NCI-H748 treated with DMSO at 0.1 percent for 48 hours (cell line): ENCODE measurements at places on chromosomes 16 and 17.

DNA sequence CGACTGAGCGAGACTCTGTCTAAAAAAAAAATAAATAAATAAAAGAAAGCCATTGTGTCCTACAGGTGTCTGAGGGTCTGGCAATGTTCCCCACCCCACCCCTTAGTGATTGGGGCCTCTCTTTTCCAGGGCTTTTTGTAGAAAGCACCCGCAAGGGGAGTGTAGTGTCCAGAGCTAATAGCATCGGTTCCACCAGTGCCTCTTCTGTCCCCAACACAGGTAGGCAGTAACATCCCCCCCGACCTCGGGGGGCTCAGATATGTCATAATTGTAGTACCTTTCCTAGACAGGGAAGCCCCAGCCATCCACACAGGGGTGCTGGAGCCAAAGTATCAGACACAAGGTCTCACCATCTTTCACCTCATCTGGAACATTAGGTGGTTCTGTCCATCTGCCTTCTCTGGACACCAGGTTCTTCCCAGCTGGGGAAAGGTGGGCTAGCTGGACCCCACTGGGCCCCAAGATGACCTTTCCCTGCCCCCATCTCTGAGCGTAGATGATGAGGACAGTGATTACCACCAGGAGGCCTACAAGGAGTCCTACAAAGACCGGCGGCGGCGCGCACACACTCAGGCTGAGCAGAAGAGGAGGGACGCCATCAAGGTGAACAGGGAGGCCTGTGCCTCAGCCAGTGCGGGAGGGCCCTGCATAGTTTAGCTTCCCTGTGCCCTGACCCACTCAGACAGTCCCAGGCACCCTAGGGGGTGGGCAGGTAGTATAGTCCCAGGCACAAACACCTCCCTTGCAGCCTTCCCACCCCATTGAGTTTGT is 1.6 kb downstream of the MLX start:
- no peak for DNase-seq

GRCh38 chr17:1224330-1224729 is 44.5 kb upstream of the ABR start:
- DNase-seq, result no peak

- no peak for DNase-seq
Measured at GRCh38 chr17:65674246-65675045, 113.0 kb upstream of the AXIN2 start.

DNA sequence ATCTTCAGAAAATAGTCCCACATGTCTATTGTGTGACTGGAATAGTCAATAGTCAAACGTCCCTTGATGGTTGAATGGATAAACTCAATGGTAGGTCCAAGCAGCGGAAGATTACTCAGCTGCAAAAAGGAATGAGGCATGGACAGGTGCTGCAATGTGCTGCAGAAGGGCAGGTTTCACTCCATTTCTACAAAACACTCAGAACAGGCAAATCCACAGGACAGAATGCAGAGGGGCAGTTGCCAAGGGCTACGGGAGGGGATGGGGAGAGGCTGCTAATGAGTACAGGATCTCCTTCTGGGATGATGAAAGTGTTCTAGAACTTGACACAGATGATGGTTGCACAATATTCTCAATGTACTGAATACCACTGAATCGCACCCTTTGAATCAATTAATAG is 151.0 kb downstream of the RBFOX3 start:
- no peak for DNase-seq

DNA sequence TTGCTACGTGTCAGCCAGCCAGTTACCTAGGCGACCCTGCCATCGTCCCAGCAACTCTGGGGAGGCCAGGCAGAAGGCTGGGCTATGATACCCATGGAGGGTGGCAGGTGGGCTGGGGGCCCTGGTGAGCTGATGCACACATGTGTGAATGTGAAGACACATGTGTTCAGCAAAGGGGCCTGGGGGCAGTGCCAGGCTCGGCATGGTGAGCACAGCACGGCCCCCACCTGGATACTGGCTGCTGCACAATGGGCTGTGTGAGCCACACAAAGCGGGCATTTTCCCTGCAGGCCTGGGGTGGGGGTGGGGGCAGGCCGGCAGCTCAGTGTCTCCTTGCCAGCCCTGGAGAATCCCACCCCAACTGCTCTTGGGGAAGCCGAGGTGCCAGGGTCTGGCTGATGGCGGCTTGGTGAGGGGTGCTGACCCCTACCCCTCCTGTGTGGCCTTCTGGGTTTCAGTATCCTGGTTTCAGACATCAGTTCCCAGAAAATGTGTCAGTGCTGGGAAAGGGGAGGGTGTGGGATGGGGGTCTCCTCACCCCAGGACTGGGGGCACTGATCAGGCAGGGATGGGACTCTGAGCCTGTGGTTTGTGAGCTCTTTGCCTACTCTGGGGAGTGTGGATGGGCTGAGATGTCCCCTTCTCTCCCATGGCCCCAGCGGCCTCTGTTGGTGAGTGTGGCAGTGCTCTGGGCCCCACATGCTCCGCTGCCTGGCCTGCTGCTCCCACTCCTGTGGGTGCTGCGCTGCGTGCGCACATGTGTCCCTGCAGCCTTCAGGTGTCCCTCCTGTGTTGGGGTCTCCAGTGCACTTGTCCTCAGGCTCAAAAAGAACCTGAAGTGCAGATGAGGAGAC is 5.1 kb downstream of the LLGL1 start:
- no peak for DNase-seq

- DNase-seq, result no peak
Measured at GRCh38 chr16:12318661-12319427, 342.3 kb downstream of the SNX29 start.

DNA sequence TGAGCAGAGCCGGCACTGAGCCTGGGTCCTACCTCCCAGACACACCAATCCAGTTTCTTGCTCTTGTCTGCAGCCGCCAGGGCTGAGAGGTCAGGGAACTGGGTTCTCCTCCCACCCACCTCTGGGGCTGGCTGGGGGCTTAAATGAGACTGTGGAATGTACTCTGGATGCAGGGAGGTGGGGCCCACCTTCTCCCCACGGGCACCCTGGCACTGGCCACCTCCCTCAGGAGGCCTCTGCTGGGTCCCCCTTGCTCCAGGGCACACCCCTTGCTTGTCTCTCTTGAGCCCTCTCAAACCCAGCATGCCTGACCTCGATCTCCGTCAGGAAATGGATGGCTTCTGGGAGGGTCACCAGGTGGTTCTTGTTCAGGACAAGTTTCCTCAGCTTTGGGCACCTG is 6.4 kb downstream of the FLII start:
- DNase-seq, result no peak

GRCh38 chr17:29757788-29758187 is 135.1 kb upstream of the CORO6 start:
- no peak for DNase-seq

DNA sequence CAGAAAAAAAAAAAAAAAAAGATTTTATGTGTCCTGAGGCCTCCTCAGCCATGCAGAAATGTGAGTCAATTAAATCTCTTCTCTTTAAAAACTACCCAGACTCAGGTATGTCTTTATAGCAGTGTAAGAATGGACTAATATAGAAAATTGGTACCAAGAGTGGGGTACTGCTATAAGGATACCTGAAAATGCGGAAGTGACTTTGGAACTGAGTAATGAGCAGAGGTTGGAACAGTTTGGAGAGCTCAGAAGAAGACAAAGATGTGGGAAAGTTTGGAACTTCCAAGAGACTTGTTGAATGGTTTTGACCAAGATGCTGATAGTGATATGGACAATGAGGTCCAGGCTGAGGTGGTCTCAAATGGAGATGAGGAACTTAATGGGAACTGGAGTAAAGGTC is 17.3 kb upstream of the CNEP1R1 start:
- no peak for DNase-seq

DNA sequence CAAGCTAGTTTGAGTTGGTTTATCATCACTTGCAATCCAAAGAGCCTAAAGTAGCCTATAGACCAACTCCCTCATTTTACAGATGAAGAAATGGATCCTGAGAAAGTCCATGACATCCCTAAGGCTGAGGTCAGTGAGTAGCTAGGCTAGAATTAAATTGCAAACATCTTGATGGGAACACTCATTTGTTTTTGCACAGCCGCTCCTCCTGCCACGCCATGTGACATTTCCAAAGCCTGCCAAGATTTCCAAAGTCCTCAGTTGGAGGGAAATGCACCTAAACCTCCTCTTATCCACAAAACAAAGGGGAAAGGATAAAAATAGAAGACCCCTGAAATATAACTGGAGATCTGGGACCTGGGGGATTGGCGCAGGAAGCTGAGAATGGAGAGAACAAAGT is 15.0 kb downstream of the TMEM92 start:
- no peak for DNase-seq

DNA sequence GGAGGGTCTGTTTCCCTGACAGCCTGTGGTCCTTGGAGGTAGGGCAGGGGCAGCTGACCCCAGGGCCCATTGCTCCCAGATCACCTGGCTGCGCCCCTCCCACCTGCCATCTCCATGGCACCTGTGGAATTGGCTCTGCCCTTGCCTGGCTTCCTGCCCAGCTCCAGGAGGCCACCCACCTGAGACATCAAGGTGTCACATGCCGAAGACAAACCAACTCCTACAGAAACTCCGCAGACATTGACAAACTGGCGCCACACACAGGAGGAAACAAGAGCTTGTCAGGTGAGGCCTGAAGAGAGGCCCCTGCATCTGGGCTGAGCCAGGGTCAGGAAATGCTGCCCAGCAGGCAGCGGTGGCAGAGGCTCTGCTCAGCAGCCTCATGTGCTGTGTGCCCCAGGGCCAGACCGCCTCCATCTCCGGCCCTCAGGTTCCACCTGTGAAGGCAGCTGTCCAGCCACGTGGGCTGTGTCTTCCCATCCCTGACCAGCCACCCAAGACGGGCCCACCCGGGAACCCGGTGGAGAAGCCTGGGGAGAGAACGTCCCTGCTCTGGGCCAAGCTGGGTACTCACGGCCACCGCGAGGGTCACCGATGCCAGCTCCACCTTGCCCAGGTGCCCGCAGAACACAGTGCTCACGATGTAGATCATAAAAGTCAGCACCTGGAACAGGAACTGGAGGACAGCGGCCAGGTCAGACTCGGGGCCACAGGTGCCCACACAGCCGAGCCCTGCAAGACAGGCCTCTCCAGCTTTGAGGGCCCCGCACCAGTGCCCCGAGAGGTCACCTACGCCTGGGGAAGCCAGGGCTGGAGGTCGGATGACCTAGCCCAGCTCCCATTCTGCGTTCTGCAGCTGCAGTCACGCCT is 1.6 kb downstream of the SLC47A2 start:
- no peak for DNase-seq

GRCh38 chr17:4785311-4786105 is 656 bp downstream of the VMO1 start:
- no peak for DNase-seq

GRCh38 chr17:59963738-59964481 is 630 bp downstream of the RNFT1 start:
- DNase-seq, result peak; percentile 27

DNA sequence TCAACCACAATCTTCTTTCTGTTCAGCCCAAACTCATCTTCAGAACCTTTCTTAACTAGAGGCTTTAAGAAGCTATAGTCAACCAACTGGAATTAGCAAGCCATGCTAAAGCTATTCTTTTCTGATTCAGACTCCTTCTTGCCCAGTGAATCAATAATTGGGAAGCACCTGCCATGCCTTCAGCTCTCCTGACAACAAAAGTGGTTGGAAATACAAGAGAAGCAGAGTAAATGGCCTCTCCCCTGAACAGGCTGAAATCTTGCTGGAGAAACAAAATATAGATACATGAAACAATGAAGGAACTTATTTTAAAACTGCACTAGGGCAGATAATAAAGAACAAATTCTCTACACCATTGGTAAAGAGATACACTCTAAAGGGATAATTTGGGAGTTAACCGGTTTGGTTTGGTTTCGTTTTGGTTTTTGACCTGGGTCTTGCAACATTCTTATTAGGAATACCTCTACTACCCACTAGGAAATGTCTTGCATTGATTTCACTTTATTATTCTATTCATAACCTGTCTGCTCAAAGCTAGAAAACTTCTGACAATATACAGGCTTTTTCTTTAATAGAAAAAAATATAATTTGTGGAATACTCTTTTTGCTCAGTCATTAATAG is 173.6 kb upstream of the DYNLRB2 start:
- DNase-seq, result no peak

- DNase-seq, result no peak
Measured at GRCh38 chr16:57764341-57765159, 29.0 kb downstream of the KATNB1 start.

DNA sequence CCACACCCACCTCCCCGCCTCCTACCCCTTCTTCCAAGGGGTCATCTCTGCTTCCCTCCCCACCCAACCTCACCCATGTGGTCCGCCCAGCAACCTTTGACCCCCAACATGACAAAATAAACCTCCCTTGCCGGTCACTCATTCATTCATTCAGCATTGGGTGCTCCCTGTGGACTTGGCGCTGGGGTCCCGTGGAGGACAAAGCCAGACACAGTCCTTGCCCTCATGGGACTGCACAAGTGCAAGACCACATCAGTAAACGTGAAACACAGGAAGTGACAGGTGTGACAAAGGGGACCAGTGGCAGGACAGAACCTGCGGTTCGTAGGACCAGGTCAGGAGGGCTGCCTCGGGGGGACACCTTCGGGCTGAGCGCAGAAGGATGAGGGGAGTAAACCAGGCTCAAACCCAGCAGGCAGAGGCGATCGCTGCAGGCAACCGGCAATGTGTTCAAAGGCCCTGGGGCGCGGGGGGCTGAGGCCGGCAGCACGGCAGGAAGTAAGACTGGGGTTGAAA is 185.4 kb downstream of the SEC14L1 start:
- DNase-seq, result no peak

- no peak for DNase-seq
Measured at GRCh38 chr17:82662711-82663261, 14.5 kb upstream of the WDR45B start.

GRCh38 chr16:87042551-87043230 is 274.5 kb downstream of the C16orf95 start:
- no peak for DNase-seq

GRCh38 chr17:22507823-22508222 is 815.5 kb downstream of the KCNJ18 start:
- DNase-seq, result no peak

- DNase-seq, result peak; percentile 9
Measured at GRCh38 chr17:83174362-83175118, 95.1 kb downstream of the METRNL start.

- DNase-seq, result no peak
Measured at GRCh38 chr17:8481089-8481488, 45.4 kb downstream of the NDEL1 start.

DNA sequence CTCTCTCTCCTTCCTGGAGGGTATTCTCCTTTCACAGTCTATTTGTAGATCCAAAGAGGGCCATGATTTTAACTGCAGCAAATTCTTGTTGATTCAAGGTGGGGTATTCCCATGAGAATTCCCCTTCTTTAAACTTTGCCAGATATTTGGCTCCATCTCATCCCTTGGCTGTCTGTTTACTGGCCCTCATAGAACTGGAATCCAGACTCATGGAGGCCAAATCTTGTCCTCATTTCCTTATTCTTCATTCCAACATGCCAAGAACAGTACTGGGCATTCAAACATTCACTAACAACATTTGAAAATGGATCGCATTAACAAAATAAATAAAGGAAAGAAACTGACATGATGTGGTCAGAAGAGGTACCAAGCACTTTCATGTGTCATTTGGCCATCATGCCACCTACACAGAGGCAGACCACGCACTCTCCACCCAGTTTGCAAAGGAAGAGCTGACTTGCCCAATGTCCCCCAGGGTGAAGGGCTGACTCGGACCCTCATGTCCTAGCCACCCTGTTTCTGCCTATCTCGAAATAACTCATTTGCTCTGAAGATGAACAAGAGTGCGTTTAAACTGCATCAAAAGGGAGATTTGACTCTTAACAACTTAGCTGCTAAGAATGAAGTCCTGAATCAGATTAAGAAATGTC is 23.1 kb upstream of the SLC35B1 start:
- no peak for DNase-seq

GRCh38 chr16:8675183-8676159 is 1.1 kb downstream of the ABAT start:
- DNase-seq, result no peak
